ENCODE measurements at places on chromosomes 1 and 21.

DNA sequence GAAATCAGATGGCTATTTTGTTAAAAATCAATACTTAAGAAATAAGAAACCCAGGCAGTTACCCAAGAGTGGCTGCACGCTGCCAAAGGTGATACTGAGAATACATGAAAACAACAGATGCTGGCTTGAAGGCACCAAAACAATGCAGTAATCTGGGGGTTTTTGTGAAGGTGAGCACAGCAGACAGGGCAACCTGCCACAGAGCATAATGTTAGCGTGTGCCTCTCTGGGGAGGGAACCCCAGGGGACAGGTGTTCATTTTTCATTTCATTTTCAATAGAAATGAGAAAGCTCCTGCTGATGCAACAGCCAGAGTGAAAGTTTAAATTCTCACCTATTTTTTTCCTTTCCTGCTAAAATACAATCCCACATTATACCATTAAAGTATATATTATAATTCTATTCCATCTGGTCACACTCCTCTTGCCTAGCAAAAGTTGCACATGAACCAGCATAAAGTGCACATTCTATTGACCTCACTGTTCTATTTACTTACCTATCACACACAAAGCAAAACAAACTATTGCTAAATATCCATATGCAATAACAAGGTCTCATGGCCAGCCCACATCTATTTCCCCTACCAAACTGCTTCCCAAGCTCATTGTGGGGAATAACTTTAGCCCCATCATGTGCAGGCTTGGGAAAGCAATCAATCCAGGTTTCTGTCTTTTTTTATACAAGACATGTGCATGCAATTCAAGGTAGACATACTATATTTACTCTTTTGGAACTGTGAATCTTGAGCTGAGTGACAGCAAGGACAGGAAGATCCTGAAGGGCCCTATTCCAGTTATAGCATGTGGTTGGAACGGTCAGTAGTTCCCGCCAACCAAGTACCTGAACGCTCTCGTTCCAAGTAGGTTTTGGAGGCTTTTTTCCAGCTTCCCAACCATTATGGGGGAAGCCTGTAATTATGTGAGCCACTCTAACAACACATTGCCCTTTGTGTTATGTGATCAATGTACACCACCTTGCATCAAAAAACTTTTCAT lies 173.6 kb downstream of the RERE start:
- DNase-seq = no peak

GRCh38 chr1:164767752-164768402 lies 208.9 kb downstream of the PBX1 start:
- DNase-seq = no peak

DNA sequence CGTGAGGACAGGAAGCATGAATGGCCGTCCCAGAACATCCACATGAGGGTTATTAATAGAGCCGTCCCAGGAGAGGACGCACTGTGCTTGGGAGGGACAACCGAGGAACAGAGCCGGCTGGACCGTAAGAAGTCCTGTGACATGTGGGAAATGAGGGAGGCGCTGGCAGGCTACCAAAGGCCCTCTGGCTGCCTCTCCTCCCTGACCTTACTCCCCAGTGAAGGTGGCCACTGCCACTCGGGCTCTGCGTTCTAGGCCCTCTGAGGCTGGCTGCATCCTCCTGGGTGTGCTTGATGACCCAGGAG lies 15.5 kb upstream of the NPPB start:
- DNase-seq = no peak

GRCh38 chr1:207890136-207890738 lies 20.7 kb downstream of the CD34 start:
- DNase-seq = peak; percentile 67

- no peak for DNase-seq
These were observed 299.2 kb downstream of the SRGAP2C start for GRCh38 chr1:121483961-121484424.

- DNase-seq = no peak
These were observed 383.7 kb upstream of the CAMK1G start for GRCh38 chr1:209199822-209200221.

DNA sequence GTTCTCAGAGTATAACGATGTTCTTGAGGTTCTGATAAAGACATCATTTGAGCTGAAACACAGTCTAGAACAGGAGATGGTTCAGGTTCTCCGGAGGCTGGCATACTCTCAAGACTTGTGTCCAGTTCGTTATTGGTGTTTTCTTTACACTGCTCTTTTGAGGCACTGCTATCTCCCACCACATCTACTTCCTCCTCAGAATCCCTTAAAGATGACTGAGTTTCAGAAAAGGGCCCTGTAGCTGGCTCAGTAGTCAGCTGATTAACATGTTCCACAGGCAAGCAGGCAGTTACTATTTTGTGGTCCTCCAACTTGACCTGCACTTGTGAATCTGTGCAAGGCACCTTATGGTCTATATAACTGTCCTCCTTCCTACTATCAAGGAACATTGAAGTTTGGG lies 50.2 kb downstream of the ZZZ3 start:
- DNase-seq = no peak

- no peak for DNase-seq
These were observed 8.4 kb downstream of the QSOX1 start for GRCh38 chr1:180163041-180163440.

Measured in smooth muscle cell of the brain vasculature (primary cell).